IPS-NIHi11 (cell line): ENCODE measurements at places on chromosomes 2 and 18.

- no peak for DNase-seq
Observed at GRCh38 chr18:12373771-12374116, 3.3 kb downstream of the AFG3L2 start.

GRCh38 chr2:15142069-15142689, 419.0 kb downstream of the NBAS start:
- DNase-seq = peak; percentile 29

- DNase-seq = no peak
Observed at GRCh38 chr18:36759167-36759776, 69.5 kb downstream of the TPGS2 start.

DNA sequence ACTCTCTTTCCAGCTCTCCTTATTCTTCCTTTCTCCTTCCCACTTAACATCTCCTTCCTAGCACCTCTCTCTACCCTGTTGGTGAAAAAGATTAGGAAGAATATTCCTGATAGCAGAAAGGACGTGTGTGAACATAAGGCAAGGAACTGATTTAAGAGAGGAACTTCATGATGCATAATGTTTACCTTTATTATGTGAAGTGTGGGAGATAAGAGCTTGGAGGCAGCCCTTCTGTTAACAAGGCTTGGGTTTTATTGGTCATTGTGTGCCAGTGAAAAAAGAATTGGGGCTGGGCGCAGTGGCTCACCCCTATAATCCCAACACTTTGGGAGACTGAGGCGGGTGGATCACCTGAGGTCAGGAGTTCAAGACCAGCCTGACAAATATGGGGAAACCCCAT, 34.4 kb downstream of the KCNJ13 start:
- DNase-seq = no peak

DNA sequence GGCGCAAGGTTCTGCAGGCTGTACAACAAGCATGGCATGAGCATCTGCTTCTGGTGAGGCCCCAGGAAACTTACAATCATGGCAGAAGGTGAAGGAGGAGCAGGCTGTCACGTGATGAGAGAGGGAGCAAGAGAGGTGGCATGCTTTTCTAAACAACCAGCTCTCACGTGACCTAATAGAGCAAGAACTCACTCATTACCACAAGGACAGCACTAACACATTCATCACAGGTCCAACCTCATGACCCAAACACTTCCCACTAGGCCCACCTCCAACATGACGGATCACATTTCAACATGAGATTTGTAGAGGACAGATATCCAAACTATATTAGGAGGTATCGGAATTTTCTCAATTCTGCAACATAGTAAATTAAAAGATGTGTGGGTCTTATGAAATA, 108.8 kb upstream of the DLX2 start:
- DNase-seq = no peak
